Occipital lobe (tissue), 3 donors: ENCODE measurements at places on chromosomes 2 and 18. TPM values are rescaled to one million over a fixed set of nuclear protein-coding genes. Genes with fewer than 3 reads are reported as not detected.

The PDE1A gene
- total RNA-seq, result 42.1 TPM

The FRZB gene
- total RNA-seq, result 19.8 TPM

- no peak for DNase-seq
Observed at GRCh38 chr2:9763356-9764152, 79.7 kb upstream of the TAF1B start.

- no peak for DNase-seq
Observed at GRCh38 chr2:39215545-39215944, 28.2 kb downstream of the CDKL4 start.

The GPR39 gene
- total RNA-seq, result 5.0 TPM

The ERBB4 gene
- total RNA-seq, result 127 TPM

DNA sequence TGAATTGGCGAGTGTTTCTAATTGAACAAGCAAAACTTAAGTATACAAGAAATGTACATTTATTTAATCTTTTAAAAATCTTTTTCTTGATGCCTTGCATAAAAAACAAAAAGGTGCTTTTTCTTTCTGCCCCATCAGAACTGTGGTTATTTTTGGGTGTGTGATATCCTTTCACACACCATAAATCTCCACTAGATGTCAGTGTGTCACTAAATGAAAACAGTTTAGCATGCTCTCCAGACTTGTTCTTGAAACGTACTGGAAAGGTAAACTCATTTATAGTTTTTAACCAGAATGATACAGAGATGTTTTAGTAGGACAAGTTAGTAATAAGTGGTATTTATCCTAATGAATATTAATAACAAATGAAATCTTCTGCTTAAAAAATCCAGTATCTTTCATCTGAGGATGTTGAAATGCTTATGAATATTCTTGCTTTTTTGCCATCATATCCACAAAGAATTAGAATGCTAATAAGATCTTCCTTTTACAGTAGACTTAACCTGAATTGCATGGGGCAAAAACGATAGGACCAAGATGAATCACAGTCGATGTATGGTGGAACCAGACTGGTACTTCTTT, 96.8 kb downstream of the UBE2E3 start:
- DNase-seq, result no peak

The MALL gene
- total RNA-seq, result 0.94 TPM

DNA sequence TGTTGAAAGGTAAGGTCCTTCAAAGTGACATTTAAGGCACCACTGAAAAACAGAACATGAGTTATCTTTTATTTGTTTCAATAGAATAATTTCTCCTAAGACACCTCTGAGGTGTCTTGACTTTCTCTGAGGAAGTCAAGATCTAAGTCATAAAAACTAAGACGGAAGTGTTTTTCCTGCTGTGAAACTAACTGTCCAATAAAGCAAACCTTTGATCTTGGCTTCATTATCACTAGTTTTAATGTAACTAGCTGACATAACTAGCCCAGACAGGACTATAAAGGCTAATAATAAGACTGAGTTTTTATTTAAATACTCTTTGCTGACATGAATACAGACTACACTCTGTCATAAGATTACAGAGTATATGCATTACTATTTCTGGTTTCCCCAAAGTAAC, 36.6 kb downstream of the INO80D start:
- no peak for DNase-seq

The FOXI3 gene
- 0.47 TPM for total RNA-seq
